Muscle of leg (tissue), 16 donors: ENCODE measurements at places on chromosomes 5 and 9. TPM values are rescaled to one million over a fixed set of nuclear protein-coding genes. Genes with fewer than 3 reads are reported as not detected.

GRCh38 chr9:127084076-127085039 lies 38.1 kb downstream of the ANGPTL2 start:
- DNase-seq: no peak

DNA sequence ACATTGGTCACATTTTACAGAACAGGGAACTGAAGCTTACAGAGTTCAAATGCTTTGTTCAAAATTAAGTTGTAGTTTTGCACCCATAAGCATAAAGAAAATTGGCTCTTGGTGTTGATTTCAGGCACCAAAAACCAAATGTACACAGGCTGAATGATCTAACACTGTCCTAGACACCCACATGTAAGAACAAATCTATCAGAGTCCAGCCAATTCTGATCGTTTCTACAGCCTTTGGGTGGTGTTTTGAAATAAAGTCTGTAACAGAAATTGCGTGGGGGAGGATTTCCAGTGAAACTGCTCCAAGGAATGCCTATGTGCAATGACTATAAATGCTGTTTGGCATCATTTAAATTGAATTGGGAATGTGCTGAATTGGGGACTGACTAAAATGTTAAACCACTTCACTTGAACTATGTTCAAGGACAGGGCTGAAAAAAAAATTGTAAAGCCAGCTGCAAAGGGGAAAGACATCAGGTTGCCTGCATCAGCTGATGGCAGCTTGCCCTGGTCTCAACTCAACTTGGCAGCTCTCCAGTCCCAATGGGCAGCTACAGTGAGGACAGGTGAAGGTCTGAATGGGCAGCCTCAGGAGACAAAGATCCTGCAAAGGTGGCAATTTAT lies 92.2 kb upstream of the TRPC7 start:
- DNase-seq: peak; percentile 69

GRCh38 chr5:95440825-95441224 lies 49.7 kb downstream of the FAM81B start:
- DNase-seq: no peak

- DNase-seq: no peak
Measured at GRCh38 chr9:80707120-80707519, 982.2 kb downstream of the TLE1 start.

GRCh38 chr5:119275146-119275545 lies 80.7 kb upstream of the TNFAIP8 start:
- no peak for DNase-seq

DNA sequence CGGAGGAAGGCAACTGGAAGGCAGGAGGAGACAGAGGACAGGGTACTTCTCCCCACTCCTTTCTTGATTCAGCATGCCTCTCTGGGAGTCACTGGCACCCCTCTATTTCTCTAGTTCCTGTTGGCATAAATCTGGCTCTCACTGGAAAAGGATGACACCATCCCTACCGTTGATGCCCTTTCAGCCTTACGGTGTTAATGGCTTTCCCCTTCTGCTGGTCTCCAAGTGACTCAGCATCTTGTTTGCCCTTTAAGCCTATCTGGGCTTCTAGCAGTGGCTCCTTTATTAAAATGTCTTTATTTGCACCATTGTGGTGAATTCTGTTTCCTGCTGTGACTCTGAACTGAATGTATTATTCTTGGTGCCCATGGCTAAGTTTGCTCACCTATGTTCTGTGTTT lies 227.3 kb upstream of the GLRA1 start:
- no peak for DNase-seq

- no peak for DNase-seq
Measured at GRCh38 chr5:178524093-178524882, 65.9 kb downstream of the COL23A1 start.

- DNase-seq: peak; percentile 37
Measured at GRCh38 chr5:139574641-139575312, 13.6 kb downstream of the UBE2D2 start.

DNA sequence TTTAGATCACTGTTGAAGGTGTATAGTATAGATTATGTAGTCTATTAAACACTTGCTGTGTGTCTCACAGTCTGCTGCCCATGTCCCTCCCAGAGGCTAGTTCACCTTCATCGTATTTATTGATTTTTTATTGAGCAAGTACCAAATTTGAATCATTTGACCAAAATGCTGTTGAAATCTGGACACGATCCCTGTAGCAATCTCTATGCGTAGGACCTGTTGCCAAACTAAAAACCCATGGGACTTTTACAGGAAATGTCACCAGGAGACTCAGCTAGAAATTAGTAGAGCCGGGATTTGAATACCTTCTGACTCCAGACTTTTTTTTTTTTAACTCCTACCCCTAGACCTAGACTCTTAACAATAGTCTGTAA lies 17.5 kb downstream of the SLC31A1 start:
- peak; percentile 24 for DNase-seq

DNA sequence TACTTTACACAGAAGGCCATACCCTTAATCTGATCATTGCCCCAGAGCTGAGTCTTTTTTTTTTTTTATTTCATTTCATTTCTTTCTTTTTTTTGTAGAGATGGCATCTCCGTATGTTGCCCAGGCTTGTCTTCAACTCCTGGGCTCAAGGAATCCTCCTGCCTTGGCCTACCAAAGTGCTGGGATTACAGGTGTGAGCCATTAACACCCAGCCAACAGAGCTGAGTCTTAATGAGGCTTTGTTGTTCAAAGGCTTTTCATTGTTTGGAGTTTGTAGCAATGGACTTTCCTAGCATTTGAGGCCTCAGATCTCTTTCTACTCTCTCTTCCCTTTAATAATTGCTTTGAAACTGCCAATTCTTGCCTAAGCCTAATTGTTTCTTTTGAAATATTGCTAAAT lies 176.5 kb upstream of the FBN2 start:
- no peak for DNase-seq

- no peak for DNase-seq
Measured at GRCh38 chr5:16654647-16655334, 38.0 kb upstream of the RETREG1 start.

DNA sequence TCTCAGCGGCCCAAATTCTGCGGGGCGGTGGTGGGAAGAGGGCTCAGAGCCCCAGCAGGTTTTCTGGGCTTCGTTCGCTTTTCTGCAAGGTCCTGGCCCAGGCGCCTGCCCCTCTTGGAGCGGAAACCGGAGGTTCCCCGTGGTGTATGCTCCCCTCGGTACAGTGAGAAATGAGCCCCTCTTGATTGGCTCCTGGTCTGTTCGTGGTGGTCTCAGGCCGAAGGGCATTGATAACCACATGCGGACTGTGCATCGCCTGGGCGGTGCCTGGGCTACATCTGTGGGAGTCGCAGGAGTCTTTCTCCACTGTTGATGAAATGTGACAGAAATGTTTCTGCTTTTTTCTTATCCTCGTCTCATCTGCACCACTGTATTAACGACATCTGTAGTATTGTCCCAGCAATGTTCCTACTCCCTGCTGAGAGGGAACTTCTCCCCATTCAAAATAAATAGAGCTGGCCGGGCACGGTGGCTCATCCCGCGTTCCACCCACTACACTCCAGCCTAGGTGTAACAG lies 682 bp downstream of the MAN1B1 start:
- DNase-seq: no peak

GRCh38 chr5:159133041-159133741 lies 33.5 kb upstream of the EBF1 start:
- peak; percentile 64 for DNase-seq

- DNase-seq: no peak
Measured at GRCh38 chr5:14838396-14839319, 32.9 kb downstream of the ANKH start.

DNA sequence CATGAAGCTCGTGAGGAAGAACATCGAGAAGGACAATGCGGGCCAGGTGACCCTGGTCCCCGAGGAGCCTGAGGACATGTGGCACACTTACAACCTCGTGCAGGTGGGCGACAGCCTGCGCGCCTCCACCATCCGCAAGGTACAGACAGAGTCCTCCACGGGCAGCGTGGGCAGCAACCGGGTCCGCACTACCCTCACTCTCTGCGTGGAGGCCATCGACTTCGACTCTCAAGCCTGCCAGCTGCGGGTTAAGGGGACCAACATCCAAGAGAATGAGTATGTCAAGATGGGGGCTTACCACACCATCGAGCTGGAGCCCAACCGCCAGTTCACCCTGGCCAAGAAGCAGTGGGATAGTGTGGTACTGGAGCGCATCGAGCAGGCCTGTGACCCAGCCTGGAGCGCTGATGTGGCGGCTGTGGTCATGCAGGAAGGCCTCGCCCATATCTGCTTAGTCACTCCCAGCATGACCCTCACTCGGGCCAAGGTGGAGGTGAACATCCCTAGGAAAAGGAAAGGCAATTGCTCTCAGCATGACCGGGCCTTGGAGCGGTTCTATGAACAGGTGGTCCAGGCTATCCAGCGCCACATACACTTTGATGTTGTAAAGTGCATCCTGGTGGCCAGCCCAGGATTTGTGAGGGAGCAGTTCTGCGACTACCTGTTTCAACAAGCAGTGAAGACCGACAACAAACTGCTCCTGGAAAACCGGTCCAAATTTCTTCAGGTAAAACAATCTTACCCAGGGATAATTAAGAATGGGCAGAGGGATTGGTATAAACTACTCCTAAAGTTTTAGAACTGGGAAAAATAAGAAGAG lies 12.9 kb downstream of the ITGA1 start:
- peak; percentile 77 for DNase-seq

- DNase-seq: no peak
Measured at GRCh38 chr9:34514816-34515215, 8.0 kb downstream of the ENHO start.

- peak; percentile 51 for DNase-seq
Measured at GRCh38 chr9:81609782-81610739, 79.3 kb downstream of the TLE1 start.

GRCh38 chr9:83794051-83794450 lies 23.5 kb downstream of the GKAP1 start:
- no peak for DNase-seq

GRCh38 chr5:69492923-69493395 lies 369 bp downstream of the OCLN start:
- DNase-seq: peak; percentile 13

DNA sequence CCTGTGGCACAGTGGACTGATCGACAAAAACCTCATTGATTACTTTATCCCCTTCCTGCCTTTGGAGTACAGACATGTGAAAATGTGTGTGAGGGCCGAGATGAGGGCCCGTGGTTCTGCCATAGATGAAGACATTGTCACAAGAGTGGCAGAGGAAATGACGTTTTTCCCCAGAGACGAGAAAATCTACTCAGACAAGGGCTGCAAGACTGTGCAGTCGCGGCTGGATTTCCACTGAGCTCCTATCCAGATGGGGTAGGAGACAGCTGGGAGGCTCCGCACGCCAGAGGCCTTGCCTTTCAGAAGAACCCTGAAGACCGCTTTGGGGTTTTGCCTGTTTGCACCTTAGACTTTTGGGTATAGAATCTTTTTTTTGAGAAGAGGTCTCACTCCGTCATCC lies 6.4 kb downstream of the TOR1B start:
- no peak for DNase-seq

DNA sequence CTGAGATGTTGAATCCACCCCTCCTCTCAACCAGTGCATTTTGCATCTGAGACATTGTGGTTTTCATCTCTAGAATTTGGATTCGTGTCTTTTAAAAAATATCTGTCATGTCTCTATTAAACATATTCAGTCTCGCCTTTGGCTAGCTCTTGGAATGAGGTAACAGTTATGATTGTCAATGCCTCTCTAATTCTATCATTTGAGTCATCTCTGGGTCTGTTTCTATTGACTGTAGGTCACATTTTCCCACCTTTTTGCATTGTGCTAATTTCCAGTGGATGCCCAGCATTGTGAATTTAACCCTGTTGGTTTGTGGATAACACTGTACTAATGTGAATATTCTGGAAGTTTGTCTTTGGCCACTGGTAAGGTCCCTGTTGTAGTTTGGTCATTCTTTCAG lies 8.4 kb upstream of the SLC6A3 start:
- DNase-seq: no peak

GRCh38 chr9:131503626-131504465 lies 1.1 kb downstream of the POMT1 start:
- no peak for DNase-seq

- DNase-seq: peak; percentile 54
Measured at GRCh38 chr5:126656401-126657007, 55.8 kb downstream of the PHAX start.

Gene HRH2
- total RNA-seq: 0.35 TPM

Gene SPATA31E1
- total RNA-seq: not detected

Gene DOLK
- 8.0 TPM for total RNA-seq

Gene TNFSF8
- total RNA-seq: 0.49 TPM

Gene CBY3
- not detected for total RNA-seq

Gene ANKRD55
- not detected for total RNA-seq

Gene SEC24A
- 14.5 TPM for total RNA-seq

Gene RORB
- total RNA-seq: 0.09 TPM

Gene FLT4
- total RNA-seq: 6.6 TPM

Gene CARD6
- total RNA-seq: 2.2 TPM

Gene PHF24
- 0.09 TPM for total RNA-seq

Gene PDGFRB
- 109 TPM for total RNA-seq

Gene SLCO4C1
- 0.98 TPM for total RNA-seq
